ENCODE measurements at places on chromosomes 7 and 10.
A peak's percentile ranks its signal among the peaks of the same experiment; 100 is the strongest.

DNA sequence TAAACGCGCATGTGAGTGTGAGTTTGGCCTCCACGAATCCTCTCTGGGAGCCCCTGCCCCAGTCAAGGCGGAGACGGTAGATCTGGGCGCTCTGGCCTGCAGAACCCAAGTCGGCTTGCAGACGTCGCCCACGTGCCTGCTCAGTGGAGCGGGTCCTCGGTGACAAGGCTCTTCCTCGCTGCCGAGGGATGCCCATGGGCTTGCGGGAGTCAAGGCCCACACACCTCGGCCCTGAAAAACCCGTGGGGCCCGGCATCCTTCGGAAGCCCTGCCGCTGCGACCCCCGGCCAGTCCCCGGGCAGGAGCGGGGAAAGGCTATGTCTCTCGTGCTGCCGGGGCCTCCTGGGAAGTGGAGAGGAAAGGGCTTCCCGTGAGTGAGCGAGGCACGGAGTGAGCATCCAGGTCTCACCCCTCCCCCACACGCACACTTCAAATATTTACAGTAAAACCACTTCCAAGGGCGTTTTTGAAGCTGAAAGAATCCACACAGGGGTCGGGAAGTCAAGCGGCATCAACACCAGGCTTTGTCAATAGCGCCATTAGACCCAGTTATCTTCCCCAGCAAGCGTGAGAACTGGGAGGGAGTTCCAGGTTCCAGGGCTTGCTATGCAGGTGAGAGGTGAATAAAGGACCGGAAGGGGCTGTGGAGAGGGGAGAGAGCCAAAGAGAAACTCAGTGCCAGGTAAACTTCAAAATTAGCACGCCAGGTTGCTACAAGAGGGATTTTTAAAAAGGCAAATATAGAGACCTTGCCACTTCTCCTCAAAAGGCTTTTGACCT, 1.1 kb upstream of the MNX1 start:
- no peak for DNase-seq

GRCh38 chr7:45072131-45073030, 16.4 kb downstream of the NACAD start:
- DNase-seq, result peak; percentile 35

DNA sequence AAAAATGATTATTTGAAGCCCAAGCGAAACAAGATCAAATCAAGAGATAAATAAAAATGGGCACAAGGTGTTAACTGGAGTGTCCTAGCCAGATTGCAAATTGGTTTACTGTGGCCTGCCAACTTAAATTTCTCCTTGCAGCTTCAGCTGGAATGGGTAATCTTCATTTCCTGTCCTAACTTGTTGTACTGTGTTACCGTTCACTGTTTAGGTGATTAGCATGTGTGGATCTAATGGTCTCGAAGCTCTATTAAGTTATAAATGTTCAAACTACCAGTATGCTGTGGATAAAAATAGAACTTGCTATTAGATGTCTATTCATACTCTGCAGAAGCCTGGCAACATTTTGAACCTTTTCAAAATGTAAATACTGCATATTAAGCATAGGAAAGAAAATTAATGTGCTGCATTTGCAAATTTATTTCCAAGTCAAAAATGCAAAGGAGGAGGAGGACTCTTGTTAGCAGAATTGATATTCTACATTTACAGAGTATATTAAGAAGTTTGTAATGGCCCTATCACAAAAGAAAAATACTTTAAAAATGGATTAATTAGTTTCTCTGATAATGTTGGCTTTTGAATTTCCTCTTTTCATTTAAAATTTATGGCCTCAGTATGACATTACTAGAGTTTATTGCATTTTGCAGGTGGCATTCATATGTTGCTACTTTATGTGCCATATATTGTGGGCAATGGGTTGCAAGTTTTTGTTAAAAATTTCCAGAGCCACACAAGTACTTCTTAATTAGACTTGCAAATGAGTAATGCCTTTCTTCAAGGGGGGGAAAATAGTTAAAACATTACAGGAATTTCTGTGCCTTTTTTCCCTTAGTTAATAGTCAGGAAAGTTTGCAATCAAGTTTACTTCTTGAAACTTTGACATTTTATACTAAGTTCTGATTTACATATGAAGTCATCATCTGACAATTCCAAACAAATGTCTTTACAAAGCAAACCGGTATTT, 92.1 kb downstream of the CABCOCO1 start:
- DNase-seq, result no peak

- DNase-seq, result no peak
These were observed 102.2 kb upstream of the RET start for GRCh38 chr10:42974693-42975002.

DNA sequence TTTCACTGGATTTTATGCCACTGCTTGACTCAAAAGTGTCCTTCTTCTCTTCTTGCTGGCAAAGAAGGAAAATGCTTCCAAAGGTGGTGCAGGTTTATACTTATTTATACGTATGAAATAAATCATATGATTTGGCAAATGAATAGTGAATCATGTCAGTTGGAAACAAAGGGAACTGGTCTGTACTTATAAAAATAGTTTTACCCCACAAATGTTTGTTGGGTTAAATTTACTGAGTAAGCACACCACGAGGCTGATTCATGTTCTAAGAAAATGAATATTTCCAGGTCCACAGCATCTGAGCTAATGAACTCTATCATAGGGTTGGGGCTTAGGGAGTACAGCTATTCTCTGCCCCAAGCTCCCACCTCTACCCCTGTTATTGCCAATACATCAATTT, 232.2 kb downstream of the TRIL start:
- DNase-seq, result no peak

DNA sequence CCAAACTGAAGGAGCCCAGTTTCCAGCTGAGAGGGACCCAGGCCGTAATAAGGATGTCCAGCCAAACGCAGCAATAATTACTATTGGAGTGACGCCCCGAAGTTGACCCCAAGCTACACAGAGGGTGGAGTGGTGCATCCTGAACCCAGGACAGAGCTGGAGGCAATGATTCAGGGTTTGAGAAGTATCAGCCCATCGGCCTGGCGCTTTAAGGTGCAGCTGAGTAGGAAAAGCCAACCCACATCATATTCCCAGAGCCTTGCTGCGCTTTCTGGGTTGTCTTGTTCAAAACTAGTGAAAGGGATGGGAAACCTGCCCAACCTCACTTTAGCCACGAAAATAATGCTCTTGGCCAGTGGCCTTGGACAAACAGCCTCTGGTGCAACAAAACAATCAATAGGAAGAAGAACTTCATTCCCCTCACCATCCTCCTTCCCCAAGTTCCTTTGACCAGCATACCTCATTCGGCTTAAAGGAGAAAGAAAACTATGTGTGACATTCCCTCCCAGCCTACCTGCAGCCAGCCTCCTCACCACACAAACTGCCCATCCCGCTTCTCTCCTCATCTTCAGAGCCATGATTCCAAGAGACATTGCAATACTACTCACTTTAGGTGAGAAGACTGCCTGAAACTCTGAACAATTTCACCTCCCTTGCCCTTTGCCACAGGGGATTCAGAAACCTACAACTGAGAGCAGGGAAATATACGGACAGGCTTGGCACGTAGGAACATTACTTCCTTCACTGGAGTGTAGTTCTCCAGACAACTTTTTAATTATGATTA, 217.2 kb upstream of the MKLN1 start:
- DNase-seq, result no peak

DNA sequence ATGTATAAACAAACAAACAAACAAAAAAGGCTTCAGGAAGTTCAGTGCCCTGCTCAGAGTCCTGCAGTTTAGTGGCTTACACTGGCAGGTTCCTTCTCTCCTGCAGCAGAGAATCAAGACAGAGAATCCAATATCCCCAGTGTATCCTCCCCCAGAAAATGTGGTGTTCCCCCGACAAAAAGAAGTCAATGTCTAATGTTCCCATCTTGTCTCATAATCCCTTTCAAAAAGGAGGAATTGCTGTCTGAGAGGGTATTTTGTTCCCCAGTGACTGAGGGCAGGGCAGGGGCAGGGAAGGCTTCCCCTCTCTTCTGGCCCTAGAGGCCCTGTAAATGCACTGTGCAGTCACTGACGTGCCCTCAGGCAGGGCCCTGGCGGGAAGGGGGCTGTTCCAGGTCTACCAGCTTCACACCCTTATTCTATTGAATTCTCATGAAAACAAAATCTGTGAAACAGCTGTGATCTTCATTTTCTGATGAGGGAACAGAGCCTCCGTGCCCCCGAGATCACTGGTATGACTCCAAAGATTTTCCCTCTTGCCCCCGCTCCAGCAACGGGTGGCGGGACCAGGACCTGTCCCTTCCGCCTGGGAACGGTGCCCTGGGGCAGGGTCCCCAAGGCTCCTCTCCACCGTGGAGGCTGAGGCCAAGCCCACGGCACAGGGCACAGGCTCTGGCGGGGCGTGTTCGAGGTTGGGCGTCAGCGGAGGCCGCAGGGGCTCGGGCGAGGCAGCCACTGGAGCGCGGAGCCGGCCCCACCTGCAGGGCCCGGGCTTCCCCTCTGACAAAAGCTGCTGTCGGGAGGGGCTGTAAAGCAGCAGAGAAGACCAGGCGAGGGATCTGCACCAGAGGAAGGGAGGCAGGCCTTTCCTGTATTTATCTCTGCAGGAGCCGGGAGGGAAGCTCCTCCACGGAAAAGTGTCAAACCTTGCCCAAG, 13.4 kb upstream of the WDFY4 start:
- no peak for DNase-seq
